ENCODE measurements at places on chromosomes 2 and 18.

GRCh38 chr2:152552888-152553287, 164.4 kb downstream of the PRPF40A start:
- DNase-seq = peak; percentile 68

GRCh38 chr2:228613133-228613850, 431.8 kb upstream of the SPHKAP start:
- DNase-seq = no peak

DNA sequence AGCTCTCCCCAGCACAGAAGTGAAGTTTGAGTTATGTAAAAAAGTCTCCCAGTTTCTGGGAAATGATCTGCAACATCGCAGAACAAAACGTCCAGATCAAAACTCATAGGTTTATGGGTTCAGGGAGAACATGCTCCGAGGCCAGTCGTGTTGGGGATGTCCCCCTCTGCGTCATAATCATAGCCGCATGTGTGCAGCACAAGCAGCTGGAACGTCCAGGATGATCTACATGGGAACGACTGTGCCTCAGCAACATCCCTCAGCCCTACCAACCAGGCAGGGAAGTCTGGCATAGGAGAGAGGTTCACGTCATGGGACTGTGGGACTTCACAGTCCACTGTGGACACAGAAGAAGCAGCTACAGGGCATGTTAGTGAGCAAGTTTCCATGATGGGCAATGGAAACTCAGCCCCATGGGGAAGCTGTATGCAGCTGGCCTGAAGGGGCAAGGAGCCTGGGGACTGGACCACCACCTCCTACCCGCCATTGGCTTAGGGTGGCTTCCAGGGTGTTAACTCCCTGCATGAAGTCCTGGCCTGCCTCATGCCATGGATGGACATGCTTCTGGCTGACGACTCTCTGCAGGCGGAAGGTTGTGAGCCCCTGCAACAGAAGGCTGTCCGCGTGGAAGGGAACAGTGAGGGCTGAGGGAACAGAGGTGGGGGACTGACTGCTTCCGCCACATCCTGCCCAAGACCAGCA, 96.9 kb downstream of the COPS8 start:
- no peak for DNase-seq

GRCh38 chr2:134979221-134979620, 60.6 kb downstream of the CCNT2 start:
- DNase-seq = no peak

GRCh38 chr2:218145124-218145523, 19.3 kb downstream of the CXCR2 start:
- DNase-seq = no peak

- no peak for DNase-seq
Measured at GRCh38 chr2:241559323-241560161, 997 bp downstream of the BOK start.

DNA sequence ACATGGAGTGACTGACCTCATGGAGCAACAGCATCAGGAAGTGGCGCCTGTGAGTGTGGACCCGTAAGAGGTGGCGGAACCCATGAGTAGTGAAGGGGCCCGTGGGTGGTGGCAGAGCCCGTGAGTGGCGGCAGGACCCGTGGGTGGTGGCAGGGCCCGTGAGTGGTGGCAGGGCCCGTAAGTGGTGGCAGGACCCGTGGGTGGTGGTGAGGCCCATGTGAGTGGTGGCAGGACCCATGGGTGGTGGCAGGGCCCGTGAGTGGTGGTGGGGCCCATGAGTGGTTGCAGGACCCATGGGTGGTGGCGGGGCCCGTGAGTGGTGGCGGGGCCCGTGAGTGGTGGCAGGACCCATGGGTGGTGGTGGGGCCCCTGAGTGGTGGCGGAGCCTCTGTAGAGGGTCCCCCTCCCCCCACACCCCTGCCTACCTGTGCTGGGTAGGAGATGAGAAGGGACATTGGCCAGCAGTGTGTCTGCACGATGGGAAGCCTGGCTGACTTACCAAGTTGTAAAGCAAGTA, 407.7 kb upstream of the SALL3 start:
- DNase-seq = no peak

DNA sequence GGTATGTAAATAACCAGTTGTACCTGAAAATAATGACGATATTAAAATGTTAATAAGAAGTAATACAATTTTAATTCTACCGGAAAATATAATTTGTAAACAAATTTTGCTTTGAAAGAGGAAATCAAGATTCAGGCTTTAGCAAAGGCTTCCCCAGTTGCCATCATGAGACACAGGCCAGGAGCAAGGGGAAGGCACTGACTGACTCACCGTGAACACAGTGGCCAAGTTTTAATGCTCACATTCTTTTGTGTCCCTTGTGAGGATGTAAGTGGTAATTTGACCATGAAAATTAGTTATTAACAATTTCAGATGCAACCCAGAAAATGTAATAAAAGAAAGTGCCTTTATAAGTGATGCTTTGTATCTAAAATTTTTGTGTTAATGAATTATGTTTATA, 164.1 kb downstream of the GREB1L start:
- no peak for DNase-seq

- peak; percentile 96 for DNase-seq
Measured at GRCh38 chr2:204205538-204205937, 269.0 kb downstream of the ICOS start.

DNA sequence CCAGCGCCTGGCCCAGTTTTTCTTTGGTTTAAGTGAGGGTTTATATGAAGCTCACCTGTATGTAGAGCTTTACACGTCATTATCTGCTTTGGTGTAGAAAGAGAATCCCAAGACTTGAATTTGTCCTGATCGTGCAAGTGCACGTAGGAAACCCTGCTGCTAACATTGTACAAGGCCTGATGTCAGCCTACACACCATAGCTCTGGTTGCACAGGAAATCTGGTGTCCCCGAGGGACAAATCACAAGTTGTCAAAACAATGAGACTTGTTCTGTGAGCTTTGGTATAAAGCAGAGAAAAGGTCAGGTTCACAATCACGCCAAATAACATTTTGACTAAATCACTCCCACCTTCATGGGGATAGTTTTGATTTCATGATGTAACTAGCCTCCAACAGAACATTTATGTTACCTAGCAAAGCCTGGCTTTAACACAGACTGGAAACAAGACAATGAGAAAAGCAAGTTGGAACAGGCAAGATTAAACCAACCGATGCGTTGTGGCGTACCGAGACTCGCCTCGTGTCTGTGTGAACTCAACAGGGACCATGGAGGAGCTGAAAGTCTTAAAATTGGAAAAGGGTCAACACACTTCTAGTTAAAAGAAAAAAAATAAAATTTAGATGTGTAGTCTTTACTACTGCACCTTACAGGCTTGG, 41.4 kb downstream of the ZAP70 start:
- no peak for DNase-seq

- no peak for DNase-seq
Measured at GRCh38 chr2:177281400-177282180, 17.1 kb upstream of the NFE2L2 start.

GRCh38 chr18:5068851-5069250, 128.2 kb downstream of the AKAIN1 start:
- DNase-seq = no peak

DNA sequence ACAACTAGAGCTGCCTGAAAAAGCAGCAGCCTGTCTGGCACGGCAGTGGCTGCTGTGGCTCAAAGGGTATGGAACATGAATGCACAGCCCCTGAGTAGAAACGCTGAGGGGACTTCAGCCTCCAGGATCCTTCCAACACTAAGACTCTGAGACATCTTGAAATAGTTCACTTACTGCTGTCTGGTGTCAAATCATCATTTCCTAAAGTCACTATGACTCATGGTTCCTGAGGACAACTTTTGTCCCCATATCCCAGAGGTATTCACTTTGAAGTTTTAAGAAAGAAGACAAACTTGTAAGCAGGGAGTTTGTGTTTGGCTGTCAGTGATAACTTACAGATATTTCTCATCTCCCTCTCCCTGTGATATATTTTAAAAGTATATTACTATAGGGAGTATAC, 33.3 kb upstream of the NEB start:
- DNase-seq = no peak

GRCh38 chr2:182522405-182522896, 95.6 kb upstream of the PDE1A start:
- peak; percentile 77 for DNase-seq

DNA sequence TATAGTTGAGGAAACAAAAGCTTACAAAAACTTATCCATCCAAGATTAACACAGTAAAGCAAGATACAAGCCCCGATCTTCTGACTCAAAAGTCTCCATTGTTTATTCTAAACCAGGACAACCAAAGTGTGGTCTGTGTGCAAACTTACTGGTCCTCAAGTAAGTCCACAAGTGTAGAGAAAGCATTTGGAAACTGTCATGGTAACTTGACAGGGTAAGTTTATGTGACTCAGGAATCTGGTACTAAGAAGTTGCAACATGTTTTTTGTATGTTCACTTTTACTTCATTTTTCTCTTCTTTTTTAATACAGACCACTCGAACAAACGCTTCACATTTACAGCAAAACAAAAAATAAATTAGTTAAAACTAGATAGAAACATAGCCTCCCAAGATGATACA, 9.4 kb downstream of the MBD2 start:
- DNase-seq = no peak

- no peak for DNase-seq
Measured at GRCh38 chr2:16674154-16674553, 8.5 kb upstream of the CYRIA start.

GRCh38 chr2:218474527-218474926, 55.6 kb downstream of the VIL1 start:
- DNase-seq = no peak

- no peak for DNase-seq
Measured at GRCh38 chr2:161204846-161205245, 44.6 kb downstream of the TANK start.

GRCh38 chr2:219728991-219729487, 101.6 kb downstream of the SLC4A3 start:
- peak; percentile 50 for DNase-seq

GRCh38 chr2:75716406-75716805, 5.7 kb upstream of the GCFC2 start:
- no peak for DNase-seq

GRCh38 chr2:132638313-132639040, 31.5 kb downstream of the LYPD1 start:
- DNase-seq = no peak

GRCh38 chr2:33929467-33929866, 330.4 kb upstream of the FAM98A start:
- no peak for DNase-seq

DNA sequence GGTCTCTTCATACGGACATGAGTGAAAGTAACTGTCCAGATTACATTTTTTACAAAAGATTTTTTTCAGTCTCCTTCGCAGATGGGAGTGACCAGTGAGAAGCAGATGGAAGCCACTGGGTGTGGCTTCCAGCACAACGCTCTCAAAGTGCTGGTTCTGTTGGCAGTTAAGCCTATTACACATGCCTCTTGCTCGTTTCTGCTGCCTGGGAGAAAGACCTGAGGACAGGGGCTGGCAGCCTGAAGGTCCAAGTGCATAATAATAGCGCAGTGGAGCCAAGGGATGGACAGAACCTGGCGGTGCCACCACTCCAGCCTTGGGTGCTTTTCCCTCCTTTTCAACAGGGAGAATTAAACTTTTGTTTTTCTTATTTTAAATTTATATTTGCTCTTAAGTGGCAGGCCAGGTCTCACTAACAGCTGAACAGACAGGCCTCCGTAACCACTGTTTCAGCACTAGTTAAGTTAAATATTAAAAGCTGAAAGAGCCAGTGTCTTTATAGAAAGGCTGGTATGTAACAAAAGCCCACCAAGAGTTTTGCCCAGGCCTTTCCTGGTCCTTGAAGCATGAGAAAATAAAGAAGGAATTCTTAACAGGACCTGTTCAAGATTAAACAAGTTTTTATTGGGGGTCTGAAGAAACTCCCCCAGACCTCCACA, 1.2 kb upstream of the SKA1 start:
- DNase-seq = peak; percentile 90

GRCh38 chr2:43225788-43226557, 433 bp downstream of the ZFP36L2 start:
- DNase-seq = peak; percentile 75

- DNase-seq = no peak
Measured at GRCh38 chr18:59502274-59503175, 143.5 kb upstream of the LMAN1 start.

- DNase-seq = no peak
Measured at GRCh38 chr2:40243581-40244187, 208.2 kb downstream of the SLC8A1 start.

- peak; percentile 97 for DNase-seq
Measured at GRCh38 chr2:217713395-217714286, 289.2 kb downstream of the TNS1 start.

DNA sequence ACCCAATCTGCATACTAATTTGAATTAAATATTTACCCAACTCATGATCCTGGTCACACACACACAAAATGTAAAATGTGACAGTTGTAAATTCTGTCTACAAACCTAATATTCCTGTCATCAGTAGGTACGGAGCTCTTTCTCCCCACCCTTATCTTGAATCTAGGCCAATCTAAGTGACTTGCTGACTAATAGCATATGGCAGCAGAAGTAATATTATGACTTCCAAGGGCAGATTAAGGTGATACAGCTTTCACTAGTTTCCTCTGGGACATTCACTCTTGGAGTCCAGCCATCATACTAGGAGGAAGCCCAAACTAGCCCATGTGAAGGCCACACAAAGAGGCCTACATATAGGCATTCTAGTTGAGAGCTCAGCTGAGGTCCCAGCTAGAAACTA, 89.4 kb downstream of the TMEM131 start:
- DNase-seq = no peak

DNA sequence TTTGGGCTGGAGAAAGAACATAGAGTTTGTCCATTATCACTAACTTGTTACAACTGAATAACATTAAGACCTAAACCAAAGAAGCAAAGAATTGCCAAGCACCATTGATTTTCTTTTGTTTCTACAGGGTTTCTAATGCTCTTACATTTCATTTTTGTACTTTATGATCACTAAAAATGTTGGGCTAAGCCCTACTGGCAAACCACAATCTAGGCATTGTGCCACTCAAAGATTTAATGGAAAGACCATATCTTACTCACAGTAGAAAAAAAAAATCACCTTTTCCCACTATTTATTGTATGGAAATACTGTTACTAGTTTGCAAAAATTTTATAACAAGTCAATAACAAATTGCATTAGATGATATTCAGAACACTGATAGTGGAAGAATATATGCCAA, 447.4 kb upstream of the PKDCC start:
- DNase-seq = no peak

DNA sequence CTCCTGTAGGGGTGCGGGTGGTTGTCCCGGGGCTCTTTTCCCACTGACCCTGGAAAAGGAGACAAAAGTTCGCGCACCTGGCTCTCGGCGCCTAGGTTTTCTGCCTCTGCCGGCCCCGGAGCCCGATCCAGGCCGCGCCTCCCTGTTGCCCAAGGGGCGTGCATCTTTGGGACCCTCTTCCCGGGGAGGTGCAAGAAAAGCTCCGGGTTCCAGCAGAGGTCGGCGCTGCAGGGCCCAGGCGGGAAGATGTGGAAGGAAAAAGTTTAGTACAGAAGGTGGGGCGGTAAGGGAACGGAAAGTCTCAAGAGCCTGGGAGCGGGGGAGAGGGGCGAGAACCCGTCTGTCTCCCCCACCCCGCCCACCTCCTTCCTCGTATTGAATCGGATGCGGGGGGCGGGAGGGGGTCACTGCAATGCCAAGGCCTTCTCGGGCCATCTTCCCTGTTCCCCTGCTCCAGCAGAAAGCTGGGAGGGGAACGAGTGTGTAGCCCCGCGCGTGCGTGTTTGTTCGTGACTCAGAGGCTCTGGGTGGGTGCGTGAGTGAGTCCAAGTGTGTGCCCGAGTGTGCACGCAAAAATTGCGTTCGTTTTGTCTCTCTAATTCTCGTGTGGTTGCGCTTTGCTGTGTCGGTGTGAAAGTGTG, 6.3 kb upstream of the EN1 start:
- DNase-seq = no peak

- no peak for DNase-seq
Measured at GRCh38 chr18:66587430-66587829, 16.5 kb downstream of the CDH19 start.
